ENCODE measurements at places on chromosomes 1 and 21.

GRCh38 chr1:25223471-25223870 lies 8.8 kb downstream of the SYF2 start:
- DNase-seq, result no peak

DNA sequence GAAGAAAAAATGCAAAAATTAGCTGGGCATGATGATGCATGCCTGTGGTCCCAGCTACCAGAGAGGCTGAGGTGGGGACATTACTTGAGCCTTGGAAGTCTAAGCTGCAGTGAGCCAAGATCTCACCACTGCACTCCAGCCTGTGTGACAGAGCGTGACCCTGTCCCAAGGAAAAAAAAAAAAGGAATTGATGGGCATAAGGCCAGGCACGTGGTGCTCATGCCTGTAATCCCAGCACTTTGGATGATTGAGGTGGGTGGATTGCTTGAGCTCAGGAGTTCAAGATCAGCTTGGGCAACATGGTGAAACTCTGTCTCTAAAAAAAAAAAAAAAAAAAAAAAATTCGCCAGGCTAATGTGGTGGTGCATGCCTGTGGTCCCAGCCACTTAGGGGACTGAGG lies 55.8 kb upstream of the ATP2B4 start:
- DNase-seq, result no peak

DNA sequence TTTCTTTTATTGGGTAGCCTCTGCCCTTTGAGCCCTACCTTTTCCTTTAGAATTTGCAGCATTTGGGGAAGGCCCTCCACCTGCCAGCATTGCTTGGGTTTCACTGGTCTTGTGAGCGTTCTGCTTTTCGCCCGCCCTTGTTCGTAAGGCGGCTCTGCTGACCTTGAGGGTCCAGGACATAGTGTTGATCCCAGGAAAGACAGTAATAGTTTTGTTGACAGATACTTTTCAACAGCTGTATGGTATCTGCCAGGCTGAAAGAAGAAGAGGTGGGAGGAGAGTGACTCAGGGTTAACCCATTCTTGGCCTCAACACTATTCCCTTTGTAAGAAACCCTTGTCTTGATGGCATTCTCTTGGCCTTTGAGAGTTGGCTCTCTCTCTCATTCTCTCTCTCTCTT lies 113.4 kb upstream of the SPAG17 start:
- DNase-seq, result no peak

- DNase-seq, result no peak
Observed at GRCh38 chr21:17711896-17712295, 99.2 kb upstream of the BTG3 start.

GRCh38 chr1:28123461-28123961 lies 35.1 kb upstream of the EYA3 start:
- DNase-seq, result no peak

DNA sequence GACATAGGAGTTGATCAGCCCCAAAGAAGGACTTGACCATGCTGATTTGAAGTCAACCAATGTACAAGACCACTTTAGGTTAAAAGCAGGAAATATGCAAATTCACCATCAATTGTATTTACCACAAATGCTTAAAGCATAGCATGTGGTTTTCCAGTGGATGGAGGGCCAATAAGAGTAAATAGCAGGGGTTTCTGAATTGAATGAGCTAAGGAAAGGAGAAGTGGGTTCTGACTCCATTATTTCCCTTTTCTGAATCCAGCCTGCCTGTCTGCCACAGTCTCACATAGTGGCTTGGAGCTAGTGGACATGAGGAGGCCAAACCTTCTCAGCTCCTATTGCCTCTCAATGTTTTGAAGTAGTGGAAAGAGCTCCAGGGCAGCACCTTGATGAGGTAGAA lies 7.2 kb upstream of the TNFSF18 start:
- DNase-seq, result no peak

- DNase-seq, result no peak
Observed at GRCh38 chr1:227450489-227450888, 112.9 kb upstream of the ZNF678 start.

GRCh38 chr1:93766451-93766850 lies 84.8 kb upstream of the BCAR3 start:
- DNase-seq, result no peak

- no peak for DNase-seq
Observed at GRCh38 chr21:45620201-45620923, 23.2 kb upstream of the PCBP3 start.

GRCh38 chr1:187197685-187198084 lies 368.9 kb downstream of the PLA2G4A start:
- no peak for DNase-seq

DNA sequence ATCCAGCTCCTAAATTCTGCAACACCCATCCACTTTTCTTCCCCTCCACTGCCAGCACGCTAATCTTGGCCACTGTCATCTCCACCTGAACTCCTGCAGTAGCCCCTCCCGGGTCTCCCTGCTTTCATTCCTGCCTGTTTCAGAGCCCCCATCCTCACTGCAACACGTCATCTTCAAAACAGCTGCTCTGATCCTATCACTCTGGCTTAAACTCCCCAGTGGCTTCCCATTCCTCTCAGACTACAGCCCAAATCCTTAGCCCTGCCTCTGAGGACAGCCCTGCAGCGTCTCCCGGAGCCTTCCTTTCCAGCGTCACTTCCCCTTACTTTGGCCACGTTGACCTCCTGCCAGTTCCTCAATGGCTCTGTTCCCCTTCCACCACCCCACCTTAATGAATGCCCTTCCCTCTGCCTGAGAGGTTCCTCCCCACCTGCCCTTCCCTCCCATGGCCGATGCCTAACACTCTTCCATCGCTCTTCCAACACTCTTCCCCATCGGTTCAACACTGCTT lies 22.9 kb upstream of the IFNAR2 start:
- DNase-seq, result no peak

GRCh38 chr1:42923367-42924081 lies 35.1 kb downstream of the SLC2A1 start:
- DNase-seq, result no peak

- DNase-seq, result no peak
Observed at GRCh38 chr1:202498542-202498941, 150.0 kb downstream of the PPP1R12B start.

GRCh38 chr1:155989242-155990004 lies 11.1 kb upstream of the ARHGEF2 start:
- peak; percentile 58 for DNase-seq

DNA sequence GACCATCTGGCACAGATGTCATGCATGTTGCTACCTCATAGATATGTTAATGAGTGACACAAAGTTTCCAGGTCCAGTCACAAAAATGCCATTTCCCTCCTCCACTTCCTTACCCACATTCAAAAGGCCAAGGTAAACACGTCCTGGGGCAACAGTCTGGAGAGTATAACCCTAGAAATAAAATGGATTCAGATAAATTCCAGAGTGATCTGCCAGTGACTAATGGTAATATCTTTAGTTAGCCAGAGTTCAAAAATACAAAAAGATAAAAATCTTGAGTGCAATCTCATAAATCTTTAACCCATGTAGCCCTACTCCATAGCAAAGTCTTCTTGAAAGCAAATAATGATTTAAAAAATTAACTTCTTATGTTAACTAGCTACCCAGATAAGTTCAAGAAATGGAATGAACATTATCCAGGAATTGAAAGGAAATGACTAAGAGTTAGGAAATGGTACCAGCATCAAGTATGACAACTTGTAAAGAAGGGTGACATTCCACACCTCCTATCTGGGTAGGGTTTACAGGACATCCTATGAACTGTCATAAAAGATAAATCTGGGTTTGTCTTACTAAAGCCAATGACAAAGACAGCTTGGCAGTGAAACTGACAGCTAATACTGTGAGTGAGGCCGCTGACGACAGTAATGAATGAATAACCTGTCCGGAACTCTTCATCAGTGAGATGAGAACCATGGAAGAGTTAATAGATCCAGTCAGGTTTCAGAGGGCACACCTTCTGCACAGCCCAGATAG lies 18.1 kb downstream of the RGS2 start:
- no peak for DNase-seq

DNA sequence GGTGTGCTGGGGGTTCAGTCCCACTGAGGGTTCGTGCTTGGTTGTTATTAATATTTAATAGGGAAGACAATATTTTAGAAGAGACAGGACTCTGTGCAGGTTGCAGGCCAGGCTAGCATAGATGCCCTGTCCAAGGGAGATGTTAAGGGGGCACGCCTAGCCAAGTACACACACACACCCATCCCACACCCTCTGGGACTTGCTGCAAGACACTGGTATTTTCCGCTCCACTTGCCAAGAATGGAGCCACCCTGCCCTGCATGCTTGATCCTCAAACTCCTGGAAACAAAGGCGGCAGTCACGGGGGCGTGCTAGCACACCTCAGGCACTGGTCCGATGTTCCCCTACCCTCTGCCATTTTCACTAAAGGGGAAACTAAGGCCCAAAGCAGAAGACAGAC lies 99.1 kb downstream of the MRPL37 start:
- no peak for DNase-seq

DNA sequence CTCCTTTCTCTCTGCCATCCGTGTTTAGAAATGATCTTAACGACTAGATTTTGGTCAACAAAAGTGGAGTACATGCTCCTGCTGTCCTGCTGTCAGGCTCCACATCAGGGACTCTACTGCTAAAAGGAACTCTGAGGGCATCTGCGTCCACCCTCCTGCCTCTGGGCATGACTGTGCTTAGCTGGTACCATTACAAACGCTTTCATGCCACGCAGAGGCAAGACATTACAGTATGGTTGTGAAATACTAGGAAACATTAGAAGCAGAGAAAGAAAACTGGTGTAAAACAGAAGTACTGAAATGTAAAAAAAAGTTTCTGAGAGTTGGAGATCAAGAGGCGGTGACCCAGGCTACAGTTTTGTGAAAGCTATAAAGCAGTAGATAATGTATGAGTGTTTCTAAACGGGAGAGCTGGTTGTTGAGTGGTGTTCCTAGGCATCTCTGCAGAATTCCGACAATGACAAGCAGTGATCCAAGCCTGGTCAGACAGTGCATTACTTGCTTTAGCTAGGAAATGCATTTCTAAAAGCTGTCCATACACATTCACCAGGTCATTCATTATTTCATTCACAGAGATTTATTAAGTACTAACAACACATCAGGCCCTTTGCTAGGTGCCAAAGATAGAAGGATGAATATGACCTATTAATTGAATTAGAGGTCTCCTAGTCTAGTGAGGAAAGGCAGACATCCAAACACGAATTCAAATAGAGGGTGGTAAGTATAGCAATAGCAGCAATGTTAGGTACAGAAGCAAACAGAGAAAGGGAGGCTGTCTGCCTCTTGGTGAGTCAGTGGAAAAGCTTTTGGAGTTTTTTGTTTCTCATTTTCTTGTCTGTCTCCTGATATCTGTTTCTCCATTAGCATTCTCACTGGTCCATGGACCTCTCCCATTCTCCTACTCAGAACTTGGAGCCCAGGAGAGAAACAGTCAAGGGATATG lies 401.9 kb downstream of the LMO4 start:
- DNase-seq, result no peak

DNA sequence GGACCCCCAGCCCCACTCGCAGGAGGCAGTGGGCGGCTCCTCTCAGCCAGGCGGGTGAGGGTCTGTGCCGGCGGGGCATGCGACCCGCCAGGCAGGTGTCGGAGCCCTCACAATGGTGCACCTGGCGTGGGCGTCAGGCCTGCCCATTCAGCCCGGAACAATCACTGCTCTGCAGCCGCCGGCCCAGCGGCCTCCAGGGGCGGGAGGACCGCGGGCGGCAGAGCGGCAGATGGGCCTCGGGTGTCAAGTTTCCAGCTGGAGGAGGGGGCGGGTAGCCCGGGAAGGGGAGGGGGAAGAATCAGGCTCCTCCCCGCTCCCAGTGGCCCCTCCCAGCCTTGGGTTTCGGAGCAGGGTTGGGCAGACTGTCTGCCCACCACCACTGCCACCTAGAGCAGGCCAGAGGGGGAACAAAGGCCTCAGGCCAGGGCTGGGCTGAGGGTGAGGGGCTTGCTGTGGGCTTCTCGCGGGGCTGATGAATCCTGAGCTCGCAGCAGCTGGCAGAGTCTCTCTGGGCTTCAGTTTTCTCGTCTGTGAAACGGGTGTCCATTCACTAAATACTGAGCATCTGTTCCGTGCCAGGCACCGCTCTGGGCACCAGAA lies 39.5 kb upstream of the CASZ1 start:
- DNase-seq, result no peak

- peak; percentile 57 for DNase-seq
Observed at GRCh38 chr1:119870917-119871596, 25.3 kb downstream of the ADAM30 start.

GRCh38 chr1:39288735-39289465 lies 84.4 kb downstream of the MACF1 start:
- no peak for DNase-seq

DNA sequence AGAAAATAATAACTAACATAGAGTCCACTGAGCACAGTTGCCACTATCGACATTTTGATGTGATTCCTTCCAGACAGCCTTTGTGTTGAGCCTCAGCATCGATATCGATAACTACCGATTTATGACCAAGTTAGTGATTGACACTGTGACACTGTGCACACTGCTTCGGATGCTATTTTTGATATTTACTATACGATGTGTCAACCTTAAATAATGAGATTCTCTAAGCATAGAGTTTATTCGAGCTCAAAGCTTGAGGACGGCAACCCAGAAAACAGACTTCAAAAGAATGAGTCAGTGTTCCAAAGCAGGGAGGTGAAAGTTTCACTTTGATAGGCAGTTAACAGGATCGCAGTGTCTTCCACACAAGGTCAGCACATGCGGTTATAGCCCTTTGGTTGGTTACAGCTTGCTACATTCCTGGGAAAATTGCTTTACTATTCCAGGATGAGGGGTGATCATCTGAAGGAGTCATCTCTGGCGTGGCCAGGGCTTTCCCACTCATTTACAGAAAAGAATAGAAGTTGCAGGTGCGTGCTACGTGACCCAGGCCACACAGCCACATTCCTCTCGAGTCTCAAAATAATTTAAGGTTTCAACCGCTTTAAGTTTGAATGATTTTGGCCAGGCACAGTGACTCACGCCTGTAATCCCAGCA lies 53.6 kb upstream of the EFHD2 start:
- DNase-seq, result no peak

DNA sequence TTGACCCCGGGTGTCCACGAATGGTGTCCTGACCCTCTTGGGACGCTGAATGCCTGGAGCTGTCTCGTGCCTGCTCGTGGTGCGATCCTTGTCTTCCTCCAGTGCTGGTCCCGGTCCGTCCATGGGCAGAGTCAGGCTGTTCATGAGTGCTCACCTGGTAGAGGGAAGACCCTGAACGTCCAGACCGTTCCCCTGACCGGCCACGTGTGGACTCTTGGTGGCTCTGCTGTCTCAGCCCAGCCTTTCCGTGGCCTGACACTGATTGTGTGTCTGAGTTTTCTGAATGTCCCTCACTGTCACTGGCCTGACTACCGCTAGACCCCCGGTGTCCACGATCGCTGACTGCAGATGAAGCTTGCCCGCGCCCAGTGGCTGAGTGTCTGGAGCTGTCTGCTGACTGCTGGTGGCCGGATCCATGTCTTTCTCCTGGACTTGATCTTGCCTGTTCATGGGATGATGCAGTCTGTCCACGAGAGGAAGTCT lies 11.7 kb downstream of the FLG start:
- DNase-seq, result no peak
